ENCODE measurements at places on chromosomes 5 and 9.

DNA sequence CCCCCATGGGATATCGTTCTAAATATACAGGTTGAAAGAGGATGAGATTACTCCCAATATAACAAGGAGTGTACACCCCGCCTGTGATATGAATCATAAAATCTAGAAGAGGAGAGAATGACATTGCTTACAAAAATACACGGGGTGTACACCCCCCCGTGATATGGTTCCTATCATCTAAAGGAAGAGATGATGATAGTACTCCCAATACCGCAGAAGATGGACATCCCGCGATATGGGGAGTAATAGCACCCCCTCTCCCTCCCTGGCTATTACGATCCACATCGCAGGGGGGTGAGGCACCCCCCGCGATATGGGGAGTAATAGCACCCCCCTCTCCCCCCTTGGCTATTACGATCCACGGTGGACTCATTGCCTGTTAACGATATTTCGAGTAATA lies 124.6 kb downstream of the TMEM38B start:
- no peak for DNase-seq

DNA sequence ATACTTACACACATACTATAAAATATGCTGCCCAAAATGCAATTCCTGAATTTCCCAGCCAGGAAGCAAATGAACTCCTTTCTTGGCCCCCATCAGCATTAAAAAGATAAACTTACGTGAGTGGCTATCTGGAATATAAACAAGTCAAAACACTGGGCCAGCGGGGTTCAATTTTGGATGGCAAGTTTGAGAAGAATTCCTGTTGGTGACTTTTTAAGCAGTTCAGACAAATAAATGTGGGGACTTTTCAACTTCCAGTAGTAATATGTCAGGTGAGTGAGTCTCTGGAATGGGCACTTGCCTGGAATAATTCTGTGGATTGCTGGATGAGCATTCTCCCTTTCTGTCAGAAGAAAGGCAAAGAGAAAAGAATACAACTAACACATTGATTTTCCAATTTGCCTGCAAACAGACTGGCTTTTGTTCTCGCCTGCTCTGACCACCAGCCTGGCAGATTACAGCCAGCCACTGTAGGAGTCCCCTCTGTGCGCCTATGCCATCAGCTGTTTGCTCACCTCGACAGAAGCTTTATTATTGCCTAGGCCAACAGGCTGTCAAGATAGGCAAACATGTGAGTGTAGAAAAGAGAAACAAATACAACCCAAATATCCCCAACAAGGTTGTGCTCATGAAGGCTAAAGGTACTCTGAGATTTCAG lies 78.6 kb downstream of the MRPS27 start:
- DNase-seq, result no peak

- DNase-seq, result no peak
These were observed 283.6 kb upstream of the SGCD start for GRCh38 chr5:156043351-156043750.

- no peak for DNase-seq
These were observed 7.8 kb downstream of the HSPA4 start for GRCh38 chr5:133059621-133060020.

DNA sequence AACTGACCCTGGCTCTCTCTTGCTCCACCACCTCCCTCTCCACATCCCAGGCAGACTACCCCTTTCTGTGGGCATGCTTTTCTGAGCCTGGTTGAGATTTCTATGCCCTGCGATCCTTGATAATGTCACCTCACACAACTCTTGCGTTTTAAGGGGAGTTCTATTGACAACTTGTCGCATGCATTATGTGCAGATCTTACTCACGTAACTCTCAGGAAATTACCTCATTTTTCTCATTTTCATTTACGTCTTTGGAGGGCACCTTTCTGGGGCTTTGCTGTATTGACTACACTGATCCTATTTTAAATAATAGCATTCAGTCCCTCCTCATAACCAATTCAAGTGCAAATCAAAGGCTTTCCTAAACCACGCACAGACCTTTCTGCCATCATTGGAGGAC lies 140.4 kb upstream of the WWC1 start:
- no peak for DNase-seq

DNA sequence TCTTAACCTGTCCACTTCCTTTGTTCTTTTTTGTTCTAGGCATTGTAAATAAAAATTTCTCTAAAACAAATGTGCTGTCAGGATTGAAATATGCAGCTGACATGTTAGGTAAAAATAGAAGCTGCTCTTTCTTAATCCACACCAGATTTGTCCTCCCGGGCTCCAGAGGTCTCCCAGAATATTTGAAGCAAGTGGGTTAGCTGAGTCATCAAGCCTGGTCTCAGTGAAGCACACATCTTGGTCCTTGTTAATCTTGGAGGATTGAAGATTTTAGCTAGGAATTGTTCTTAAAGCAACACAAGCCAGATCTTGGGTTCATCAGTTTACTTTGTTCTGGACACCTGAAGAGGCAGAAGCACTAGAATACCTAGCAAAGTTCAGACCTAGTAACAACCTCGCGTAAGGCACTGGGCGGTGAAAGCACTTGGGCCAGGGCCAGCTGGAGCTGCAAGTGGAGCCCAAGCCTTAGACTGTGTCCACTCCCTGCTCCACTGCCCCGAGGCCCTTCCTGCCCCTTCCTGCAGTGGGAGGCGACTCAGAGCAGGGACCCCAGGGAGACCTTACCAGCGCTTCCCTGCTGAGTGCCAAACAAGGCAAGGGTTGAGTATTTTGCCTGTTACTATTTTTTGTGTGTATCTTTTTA lies 36.5 kb downstream of the HABP4 start:
- DNase-seq, result peak; percentile 78

DNA sequence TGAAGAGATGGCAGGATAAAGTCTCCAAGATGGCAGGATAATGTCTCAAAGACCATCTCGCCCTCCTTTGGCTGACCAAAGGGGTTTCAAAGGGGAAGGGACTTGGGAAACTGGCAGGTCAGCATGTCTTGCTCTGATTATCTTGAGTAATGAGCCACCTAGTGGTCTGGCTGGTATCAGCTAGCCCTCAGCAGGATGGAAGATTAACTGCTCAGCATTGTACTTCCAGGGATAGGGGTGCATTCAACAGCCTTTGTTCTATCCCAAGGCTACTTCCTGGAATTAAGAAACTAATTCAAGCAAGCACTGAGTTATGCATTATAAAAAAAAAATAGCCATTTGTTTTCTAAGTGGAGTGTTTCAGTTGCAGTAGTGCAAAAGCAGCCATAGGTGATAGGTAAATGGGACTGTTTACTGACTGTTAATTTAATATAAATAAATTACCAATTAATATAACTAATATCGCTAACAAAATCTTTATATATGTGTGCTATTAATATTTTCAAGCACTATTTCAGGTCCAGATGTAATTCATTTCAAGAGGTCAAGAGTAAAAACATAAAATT lies 555.5 kb downstream of the CDH9 start:
- peak; percentile 39 for DNase-seq

GRCh38 chr5:34991486-34992238 lies 56.1 kb downstream of the AGXT2 start:
- DNase-seq, result peak; percentile 19

GRCh38 chr9:101674165-101674564 lies 64.3 kb downstream of the GRIN3A start:
- no peak for DNase-seq

GRCh38 chr9:4225291-4226028 lies 74.4 kb downstream of the GLIS3 start:
- peak; percentile 97 for DNase-seq

DNA sequence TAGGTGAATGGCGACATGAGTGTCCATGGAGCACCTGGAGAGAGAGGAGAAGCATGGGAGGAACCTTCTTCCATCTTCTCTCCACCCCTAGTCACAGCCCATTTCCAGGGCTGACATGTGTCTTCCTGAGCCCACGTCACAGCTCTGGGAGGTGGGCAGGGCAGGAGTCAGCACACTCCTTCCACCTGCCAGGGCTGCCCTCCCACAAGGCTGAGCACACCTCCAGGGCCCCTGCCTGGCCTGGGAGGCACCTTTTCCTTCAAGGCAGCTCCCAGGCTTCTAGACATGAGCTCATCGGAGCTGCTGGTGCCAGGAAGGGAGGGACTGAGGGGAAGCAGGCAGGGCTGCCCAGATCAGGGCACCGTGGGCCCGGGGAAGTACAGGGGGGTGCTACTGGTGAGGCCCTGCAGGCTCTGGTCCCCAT lies 13.6 kb upstream of the SYNPO start:
- DNase-seq, result no peak

GRCh38 chr5:79200573-79201183 lies 35.3 kb upstream of the JMY start:
- DNase-seq, result no peak

- peak; percentile 49 for DNase-seq
These were observed 571 bp downstream of the PPIC start for GRCh38 chr5:123035918-123036390.

GRCh38 chr9:100219347-100219746 lies 120.3 kb downstream of the INVS start:
- no peak for DNase-seq

DNA sequence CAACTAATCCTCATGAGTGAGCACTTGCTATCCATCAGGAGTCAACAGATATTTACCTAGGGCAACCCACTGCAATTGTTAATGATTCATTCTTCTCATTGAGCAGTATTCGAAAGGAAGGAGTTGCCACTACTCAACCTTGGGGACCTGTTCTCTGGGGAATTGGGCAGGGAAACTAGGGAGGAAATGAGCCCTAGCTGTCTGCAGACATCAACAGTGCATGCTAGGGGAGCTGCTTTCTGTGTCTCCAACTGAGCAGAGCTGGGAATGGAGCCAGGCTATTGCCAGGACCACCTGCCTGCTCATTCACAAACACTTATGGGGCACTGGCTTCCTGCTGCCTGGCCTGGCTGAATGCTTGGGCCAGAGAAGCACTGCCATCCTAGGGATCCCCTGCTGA lies 183.4 kb downstream of the TMEM38B start:
- DNase-seq, result no peak

- DNase-seq, result no peak
These were observed 215.5 kb downstream of the FANCC start for GRCh38 chr9:95102001-95102433.

DNA sequence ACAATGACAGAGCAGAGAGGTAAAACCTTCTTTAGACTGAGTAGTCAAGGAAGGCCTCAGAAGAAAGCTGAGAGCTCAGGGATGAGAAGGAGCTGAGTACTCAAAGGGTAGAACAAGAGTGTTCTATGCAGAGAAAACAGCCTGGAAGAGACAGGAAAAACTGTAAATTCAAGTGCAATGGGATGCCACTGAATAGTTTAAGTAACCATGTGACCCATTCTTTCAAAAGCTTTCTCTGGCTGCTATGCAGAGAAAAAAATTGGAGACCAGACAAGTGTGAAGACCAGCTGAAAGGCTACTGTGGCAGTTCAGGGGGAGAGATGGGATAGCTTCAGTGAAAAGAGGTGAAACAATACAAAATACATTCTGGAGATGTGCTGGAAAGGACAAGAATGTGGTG lies 61.3 kb upstream of the RNF38 start:
- DNase-seq, result peak; percentile 32

DNA sequence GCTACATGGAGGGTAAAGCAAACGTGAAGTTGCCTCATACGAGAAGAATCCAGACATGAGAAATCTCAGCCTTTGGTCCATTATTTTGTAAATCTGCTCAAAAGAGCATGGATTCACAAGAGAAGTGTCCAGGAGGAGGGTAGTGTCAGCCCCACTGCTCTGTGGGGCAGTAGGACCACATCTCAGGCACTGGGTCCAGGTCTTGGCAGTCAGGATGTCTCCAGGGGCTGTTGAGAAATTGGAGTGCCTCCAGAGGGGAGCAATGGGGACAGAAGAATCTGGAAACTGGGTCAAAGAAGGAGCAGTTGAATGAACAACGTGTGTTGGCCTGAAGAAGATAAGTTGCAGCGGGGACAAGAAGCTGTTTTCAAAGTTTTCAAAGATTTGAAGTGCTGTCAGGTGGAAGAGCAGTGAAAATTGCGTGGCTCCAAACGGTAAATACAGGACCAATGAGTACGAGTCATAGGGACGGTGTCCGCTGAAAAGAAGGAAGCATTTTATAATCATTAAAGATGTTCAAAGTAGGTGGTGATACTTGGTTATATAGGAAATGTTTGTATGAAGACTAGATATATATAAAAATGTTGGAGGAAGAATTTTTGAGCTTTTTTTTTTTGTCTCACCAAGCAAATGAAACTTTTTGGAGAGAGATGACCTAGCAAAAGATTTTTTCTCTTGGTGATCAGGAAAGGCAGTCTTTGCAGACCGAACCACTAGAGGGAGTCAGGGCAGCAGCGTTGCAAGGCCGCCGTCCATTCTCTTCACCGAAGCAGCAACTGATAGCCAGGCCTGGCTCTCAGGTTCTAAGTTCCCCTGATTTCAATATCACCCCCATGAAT lies 57.1 kb upstream of the ZBED3 start:
- DNase-seq, result peak; percentile 77

GRCh38 chr9:130956636-130957450 lies 17.8 kb upstream of the FIBCD1 start:
- DNase-seq, result no peak

DNA sequence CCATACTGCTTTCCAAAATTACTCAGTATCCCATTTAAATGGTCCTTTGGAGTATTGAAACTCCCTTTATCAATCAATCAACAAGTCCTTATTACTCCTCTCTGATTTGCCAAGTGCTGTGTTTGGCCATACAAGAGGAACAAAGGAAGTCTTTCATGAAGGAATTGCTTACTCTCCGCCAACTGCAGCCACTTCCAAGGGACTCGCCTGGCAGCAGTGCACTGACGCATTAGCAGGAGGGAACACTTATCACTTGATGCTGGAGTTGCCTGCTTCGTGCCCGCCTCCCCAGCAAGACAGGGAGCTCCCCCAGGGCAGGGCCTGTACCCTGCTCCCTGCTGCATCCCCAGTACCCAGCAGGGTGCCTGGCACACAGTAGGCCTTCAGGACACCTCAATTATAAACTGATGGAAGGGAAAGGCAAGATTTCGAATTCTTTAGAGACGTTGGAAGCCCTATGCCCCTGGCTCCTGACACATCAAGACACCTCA lies 97.9 kb downstream of the CRB2 start:
- DNase-seq, result no peak

GRCh38 chr9:33294670-33295432 lies 4.5 kb downstream of the NFX1 start:
- DNase-seq, result no peak

DNA sequence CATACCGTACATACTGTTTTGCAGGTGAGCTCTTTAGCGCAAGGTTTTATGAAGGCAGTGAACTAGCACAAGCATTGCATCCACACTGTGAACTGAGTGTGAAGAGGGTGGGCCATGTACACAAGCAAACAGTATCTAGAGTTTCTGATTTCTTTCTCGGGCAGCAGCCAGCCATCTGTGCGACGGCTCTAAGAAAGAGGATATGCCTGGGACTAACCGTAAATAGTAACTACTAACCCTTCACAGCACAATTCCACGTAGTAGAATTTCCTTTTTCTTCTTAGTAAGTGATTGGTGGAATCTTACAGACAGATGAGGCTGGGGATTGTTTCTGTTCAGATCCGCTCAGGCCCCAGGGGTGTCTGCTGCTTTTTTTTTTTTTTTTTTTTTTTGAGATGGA lies 89.0 kb downstream of the DRD1 start:
- DNase-seq, result no peak

- no peak for DNase-seq
These were observed 88.4 kb upstream of the SH3PXD2B start for GRCh38 chr5:172542651-172543131.
